SK-MEL-5 (cell line): ENCODE measurements at places on chromosomes 4 and X. TPM values are rescaled to one million over a fixed set of nuclear protein-coding genes. Genes with fewer than 3 reads are reported as not detected.

DNA sequence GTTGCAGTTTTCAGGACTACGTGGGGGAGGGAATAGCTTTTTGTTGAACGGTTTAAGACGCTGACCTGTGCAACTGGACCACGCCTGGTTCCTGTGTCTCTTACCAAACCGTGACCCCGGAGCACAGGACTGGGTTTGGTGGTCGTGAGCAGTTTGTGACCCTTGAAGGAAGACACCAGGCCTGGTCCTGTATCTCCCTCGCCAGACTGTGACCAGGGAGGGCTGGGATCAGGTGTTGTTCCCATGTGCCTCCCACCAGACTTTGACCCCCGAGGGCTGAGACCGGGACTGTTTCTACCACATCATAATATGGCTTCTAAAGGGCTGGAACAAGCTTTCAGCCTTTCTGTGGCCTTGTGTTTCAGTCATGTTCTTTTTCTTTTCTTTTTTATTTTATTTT, 683 bp downstream of the EBP start:
- DNase-seq, result no peak

Gene BEX5
- not detected in 2 replicates for total RNA-seq

- DNase-seq, result no peak
These were observed 333.9 kb downstream of the PDHA2 start for GRCh38 chr4:96173756-96174155.

DNA sequence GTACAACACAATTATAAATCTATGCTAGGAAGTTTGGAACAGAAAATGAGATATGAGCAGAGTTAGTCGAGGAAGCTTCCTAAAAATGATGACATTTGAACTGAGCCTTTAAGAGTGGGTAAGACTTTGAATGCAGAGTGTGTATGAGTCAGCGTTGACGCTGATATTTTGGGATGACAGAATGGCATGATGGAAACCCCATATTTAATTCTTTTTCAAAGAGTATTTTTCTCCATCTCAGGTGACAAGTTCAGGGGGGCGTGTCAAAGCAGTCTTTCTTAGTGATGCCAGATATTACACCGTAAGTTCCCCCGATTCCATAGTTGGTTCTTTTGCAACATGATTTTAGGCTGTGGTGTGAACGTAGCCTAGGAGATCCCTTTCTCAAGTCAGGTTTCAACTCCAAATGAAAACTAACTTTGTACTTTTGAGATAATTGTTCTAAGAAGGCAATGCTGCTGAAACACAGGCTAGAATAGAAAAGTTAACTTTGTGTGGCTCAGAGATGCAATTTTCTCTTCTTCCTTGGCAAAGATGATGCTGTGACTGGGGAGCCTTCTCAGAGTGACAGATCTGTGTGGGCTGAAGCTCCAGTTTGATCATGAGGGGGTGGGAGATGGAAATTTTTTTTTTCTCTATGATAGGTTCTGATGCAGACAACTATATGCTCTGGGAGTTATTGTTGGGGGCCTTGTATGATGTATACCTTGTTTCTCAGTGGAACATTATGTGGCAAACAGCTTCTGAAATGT, 59.2 kb downstream of the GLUD2 start:
- no peak for DNase-seq

DNA sequence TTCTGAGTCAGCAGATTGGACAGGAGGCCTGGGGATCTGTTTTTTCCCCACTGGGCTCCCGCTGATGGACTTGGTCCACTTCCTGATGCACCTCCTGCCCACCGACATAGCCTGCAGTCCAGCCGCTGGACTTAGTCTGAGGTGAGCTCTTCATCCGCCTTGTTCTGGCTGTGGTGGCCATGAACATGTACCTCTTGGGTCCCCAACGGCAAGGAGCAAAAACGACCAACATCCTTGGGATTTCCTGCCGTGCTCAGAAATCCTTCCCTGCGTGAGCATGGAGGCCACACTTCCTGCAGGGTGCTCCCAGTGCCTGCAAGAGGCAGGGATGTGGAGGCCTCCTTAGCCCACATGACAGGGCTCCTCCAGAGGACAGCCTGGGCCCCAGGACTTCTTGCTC, 76.8 kb downstream of the CRMP1 start:
- no peak for DNase-seq

DNA sequence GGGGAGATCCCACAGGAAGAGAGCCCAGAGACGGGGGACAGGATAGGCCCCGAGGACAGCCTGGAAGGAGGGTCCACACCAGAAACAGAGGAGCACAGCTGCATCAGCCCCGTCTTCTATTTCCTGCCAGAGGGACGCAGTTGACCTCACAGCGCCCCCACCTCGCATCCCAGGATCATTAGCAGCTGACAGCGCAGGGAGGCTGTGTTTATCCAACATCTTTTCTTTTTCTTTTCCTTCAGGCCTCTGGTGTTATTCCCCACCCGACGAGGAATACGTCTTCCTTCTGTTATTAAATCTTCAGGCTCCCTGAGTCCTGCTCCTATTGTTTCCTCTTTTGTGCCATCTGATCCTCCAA, 75.4 kb downstream of the DCHS2 start:
- DNase-seq, result no peak
